ENCODE measurements at places on chromosomes 5 and 9.

- no peak for DNase-seq
Measured at GRCh38 chr9:69499959-69500358, 172.2 kb downstream of the APBA1 start.

DNA sequence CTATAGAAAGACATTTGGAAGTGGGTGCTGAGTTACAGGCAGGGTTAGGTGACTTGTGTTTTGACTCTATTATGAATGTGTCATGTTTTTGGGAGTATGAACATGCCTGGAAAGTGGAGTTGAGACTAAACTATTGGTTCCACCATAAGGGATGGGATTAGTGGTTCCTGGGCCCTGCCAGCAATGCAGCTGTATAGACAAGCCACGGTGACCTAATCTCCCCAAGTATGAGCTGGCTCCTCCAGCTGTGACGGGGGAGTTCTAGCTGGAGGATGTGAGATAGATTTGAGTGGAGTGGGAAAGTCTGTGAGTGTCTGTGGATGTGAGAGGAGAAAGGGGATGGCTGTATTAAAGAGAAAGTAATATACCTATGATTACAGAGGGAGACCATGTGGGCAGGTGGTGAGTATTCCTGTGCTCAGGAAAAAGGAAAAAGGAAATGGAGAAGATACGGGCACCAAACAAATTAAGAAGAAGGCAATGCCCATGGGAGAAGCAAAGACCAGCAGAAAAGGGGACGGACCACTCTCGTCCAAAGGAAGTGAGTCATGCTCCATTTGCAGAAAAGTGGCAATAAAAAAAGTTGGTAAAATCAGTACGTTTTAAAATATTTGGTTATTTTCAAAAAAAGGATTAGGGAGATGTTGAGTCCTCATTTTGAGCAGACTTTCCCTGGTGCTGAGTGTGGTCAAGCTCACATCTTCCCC, 48.3 kb upstream of the ICE1 start:
- DNase-seq, result no peak

- DNase-seq, result no peak
Measured at GRCh38 chr5:126403876-126404275, 19.3 kb upstream of the GRAMD2B start.

DNA sequence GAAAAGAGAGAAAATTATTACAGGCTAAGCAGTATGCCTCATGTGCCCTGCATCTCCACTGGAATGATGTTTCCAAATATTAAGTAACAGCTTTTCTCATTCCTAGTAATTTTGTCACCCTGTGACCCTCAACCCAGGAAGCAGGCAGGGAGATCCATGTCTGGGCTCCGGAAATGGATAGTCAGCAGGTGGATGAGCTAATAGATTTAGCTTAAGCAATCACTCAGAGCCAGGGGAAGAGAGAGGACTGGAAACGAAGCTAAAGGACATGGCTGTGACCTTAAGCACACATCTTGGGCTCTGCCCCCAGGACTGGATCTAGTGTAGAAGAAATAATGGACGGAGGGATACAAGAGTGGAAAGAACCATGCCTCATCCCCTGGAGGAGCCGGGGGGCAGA, 89.5 kb downstream of the ARSB start:
- DNase-seq, result no peak

- peak; percentile 49 for DNase-seq
Measured at GRCh38 chr9:112819635-112820496, 69.3 kb downstream of the SNX30 start.

DNA sequence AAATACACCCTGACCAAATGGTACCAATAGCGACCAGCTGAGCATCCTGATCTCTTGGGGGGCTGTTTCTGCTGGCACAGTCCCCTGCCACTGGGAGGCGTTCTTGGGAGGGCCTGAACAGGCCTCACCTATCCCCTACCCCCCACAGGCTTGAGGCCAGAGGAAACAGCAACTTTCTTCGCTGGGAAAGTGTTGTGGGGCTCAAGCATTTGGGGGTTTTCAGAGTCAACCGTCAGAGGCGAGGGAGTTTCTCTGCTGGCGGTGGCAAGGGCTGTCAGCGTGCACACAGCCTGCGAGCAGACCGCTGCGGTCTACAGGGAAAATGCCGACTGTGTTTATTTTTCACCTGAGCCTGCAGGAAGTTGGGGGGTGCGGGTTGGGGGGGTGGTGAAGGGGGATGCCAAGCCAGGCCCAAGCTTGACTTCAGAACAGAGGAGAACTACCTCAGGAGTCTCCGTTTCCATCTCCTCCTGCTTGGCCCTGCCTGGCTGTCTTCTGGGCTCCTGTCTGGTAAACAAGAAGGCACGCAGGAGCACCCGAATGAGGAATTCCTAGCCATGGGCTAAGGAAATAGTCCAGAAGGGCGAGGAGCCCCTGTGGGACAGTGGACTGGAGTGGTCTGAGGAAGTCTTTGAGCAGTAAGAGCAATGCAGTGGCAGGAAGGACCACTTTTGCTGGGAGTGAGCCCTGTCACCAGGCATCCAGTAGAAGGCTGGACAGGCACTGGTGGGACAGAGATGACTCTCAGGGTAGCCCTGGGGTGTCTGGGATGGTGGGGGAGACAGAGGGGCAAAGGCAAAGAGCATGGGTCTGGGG, 18.1 kb downstream of the TCF7 start:
- no peak for DNase-seq

DNA sequence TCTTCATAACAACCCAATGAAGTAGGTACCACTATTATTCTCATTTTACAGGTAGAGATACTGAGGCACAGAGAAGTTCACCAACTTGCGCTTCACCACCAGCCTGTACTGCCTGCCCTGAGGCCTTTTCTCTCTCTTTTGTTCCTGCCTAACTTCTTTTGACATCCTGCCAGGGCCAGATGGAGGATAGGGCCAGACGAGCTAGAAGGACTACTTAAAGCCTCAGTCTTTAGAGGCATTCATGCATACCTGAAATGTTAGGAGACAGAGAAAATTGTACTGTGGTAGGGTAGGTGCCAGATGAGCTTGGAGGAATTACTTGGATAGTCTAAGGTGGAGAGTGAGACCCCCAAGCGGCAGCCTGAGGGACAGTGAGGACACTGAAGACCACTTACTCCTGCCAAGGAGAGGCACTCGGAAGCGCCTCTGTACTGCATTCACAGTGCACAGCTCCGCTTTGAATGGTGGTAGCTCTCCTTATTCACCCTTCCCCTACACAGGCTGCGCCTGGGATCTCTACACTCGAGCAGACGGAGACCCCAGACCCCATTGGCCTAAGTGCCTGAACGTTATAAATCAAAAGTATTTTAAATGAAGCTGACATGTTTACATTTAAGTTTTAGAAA, 6.2 kb upstream of the ORM1 start:
- DNase-seq, result no peak

GRCh38 chr5:139186261-139186660, 11.9 kb downstream of the SIL1 start:
- no peak for DNase-seq
